ENCODE measurements at places on chromosomes 1 and 21.
A peak's percentile ranks its signal among the peaks of the same experiment; 100 is the strongest.

- no peak for DNase-seq
These were observed 1.6 kb upstream of the METTL18 start for GRCh38 chr1:169796274-169796810.

DNA sequence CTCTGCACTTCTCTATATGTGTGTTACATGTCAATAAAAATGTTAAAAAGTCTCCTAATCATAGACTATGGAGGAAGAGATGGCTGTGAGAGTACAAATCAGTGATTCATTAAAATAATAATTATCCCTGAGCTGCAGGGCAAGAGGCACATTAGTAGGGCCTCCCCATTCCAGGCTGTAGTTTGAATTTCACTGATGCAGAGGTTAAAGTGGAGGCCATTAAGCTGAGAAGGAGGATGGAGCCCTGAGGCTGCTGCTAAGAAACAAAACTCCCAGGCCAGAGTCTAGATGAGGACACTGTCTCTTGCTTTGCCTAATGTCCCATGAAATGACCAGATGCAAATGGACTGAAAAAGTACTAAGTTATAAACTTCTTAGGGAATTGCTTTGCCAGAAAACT lies 89.1 kb upstream of the WDR26 start:
- DNase-seq: no peak

- DNase-seq: no peak
These were observed 35.8 kb downstream of the C1orf198 start for GRCh38 chr1:230832476-230832875.

DNA sequence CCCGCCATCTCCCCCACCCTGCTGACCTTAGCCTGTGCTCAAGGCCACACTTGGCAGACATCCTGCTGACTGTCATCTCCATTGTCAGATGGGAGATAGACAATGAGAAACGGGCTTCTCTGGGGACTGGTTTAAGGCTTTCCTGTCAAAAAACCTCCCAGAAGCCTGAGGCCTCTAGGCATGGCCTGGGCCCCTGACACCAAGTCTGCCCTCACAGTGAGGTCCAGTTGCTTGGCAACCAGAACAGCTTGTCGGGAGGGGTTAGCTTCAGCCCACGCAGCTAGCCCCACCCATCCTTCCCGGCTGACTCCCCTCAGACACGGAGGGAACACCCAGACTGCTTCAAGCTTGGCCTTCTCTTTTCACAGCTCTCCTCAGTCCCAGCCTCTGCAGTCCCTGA lies 11.0 kb downstream of the PLEKHA6 start:
- no peak for DNase-seq

DNA sequence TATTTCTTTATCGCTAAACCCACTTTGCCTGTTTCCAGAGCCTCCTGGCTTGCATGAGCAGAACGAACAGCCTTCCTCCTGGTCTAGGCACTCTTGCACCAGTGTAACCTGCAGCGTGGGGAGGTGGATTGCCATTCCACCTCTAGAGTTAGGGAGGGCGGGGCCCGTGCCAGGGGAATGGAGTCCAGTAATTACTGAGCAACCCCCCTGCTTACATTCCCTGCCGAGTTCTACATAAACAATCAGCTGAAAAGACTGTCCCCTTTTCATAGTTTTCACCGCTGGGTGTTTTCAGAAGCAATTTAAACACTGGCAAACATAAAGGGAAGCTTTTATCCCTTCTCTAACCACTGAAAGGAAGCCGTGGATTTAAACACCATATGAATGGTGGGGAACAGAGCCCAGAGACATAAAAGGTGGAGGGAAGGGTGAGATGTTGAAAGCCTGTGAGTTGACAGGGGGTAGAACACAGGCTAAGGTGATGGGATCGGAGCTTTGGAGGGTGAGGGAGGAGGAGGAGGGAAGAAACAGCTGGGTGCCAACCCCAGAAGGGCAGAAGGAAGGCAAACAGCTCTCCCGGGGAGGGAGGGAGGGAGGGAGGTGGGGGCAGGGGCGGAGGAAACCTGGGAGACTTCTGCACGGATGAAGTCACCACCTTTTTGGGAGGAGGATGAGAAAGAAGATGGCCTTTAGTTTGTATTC lies 68.0 kb upstream of the WDR26 start:
- no peak for DNase-seq

GRCh38 chr1:220243947-220244346 lies 28.3 kb downstream of the RAB3GAP2 start:
- no peak for DNase-seq

- peak; percentile 63 for DNase-seq
These were observed 918 bp downstream of the MIB2 start for GRCh38 chr1:1616045-1616790.

GRCh38 chr1:36359911-36360550 lies 25.7 kb downstream of the STK40 start:
- peak; percentile 44 for DNase-seq

GRCh38 chr1:222043444-222044292 lies 301.8 kb upstream of the DUSP10 start:
- DNase-seq: no peak

DNA sequence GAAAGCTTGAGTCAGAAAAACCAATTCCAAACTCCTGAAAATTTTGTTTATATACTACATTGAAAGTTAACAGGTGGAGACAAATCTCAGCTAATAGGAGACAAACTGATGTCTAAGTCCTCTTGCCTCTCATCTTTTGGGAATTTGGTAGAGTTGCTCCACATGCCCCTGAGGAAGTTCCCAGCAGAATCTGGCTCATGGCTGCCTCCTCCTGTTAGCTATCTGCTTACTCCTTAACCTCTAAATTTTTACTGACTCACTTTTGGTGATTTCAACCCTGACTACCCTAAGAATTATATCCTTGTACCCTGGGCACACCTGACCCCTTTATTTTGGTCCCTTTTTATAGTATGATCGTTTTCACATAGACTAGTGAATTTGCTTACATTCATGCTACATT lies 633.7 kb upstream of the USP24 start:
- DNase-seq: no peak

DNA sequence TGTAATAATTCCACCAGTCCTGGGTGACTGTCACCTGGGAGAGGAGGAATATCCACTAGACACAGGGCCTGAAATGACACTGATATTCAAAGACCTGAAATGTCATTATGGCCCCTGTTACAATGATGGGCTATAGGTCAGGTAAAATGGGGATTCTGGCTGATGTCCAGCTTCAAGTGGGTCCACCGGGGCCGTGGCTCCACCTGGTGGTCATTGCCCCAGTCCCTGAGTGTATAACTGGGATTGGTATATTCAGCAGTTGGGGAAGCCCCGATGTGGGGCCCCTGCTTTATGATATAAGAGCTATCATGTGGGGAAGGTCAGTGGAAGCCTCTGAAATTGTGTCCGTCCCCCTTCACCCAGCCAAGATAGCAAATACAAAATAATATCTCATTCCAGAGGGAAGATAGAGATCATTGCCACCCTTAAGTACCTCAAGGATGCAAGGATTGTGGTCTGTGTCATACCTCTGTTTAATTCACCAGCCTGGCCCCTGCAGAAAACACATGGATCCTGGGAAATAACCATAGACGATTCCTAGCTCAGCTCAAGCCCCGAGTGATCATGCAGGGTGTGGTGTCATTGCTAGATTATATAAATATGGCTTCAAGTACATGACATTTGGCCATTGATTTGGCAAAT lies 19.4 kb downstream of the PLEKHO1 start:
- DNase-seq: peak; percentile 61

All from CD4-positive, alpha-beta T cell treated with Interleukin-12 subunit alpha and Interleukin-12 subunit beta, for 1 hour (primary cell).